ENCODE measurements at places on chromosomes 6 and 20.

GRCh38 chr20:48569679-48570078 lies 258.1 kb downstream of the PREX1 start:
- DNase-seq: no peak

DNA sequence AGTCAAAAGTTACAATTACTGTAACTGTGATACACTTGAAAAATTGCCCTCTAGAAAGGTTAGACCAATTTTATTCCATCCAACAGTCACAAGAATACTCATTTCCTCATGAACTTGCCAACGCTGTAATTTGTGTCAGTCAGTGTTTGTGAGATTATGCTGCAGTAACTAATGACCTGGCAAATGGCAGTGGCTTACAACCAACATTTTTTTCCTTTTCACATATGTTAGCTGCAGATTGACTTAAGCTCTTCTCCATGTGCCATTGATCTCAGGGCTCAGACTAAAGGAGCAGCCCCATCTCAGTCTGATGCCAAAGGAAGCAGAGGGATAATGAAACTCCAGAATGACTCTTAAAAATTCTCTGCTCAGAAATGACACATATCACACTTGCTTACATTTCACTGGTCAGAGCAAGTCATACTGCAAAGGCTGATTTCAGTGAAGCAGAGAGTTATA lies 92.3 kb upstream of the ELOVL5 start:
- DNase-seq: no peak

GRCh38 chr20:51022227-51022802 lies 592 bp downstream of the KCNG1 start:
- no peak for DNase-seq

DNA sequence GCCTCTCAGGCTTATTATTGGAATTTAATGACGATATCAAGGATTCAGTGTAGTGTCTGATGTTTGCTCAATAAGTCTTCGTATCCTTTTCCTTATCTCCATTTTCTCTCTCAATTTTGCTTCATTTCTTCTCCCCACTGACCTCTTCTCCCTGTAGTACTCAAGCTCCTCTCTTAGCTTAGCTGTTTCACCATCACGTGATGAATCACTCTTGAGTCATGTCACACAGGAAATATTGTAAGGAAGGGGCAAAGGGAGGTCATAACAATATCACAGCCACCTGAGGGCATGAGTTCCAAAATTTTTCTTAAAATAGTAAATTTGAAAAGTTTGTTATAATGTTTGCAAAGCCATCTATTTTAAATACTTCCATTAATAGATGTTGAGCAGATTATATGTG lies 392.2 kb upstream of the MARCKS start:
- DNase-seq: peak; percentile 84

GRCh38 chr6:148658681-148659430 lies 88.0 kb upstream of the UST start:
- peak; percentile 2 for DNase-seq

DNA sequence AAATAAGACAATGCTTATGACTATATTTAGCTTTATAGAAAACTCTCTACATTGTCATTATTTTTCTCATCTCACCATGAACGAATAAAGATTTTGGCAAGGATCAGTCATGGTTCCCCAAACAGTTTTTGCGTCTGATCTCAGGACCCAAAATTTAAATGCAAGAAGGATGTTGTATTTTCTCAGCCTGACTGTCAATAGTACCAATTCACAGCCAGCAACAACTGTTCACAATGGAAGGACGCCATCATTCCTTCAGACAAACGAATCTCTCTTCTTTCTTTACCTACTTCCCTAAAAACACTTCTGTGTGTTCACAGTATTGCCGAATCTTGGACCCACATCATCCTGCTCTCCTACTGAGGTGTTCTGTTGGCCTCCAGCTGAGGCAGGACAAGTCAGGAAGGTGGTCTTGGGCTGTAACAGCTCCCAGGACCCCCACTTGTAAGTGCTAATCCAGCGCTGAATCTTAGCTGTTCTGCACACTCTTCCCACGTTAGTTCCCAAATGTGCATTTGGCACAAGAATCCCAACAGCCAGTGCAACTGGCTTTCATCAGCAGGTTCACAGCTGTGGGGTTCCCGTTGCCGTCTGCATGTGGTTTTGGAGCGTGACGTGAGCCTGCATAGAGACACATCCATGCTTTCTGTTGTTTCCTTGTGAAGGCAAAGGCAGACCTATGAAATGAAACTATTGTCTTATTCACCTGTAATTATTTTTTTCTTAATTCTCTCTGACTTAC lies 600.0 kb downstream of the QKI start:
- DNase-seq: no peak

GRCh38 chr6:47203266-47203937 lies 106.3 kb downstream of the TNFRSF21 start:
- DNase-seq: no peak

GRCh38 chr6:134657751-134658527 lies 292.0 kb downstream of the ALDH8A1 start:
- no peak for DNase-seq

DNA sequence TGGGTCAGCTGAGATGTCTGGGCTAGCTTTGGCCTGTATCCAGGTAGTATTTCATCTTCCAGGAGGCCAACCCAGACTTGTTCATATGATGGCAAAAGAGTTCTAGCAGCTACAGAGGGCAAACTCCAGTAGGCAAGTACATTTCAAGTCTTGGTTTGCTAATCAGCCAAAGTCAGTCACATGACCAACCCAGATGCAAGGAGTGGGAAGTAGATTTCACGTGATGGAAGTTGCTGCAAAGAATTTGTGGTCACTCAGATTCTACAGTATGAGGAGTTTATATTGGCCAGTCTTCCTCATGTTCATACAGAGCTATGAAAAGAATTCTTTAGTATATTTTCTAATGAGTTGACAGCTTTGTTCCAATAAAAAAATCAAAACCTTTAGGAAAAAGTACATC lies 101.8 kb downstream of the PHACTR1 start:
- no peak for DNase-seq

GRCh38 chr6:51116723-51117122 lies 298.1 kb downstream of the TFAP2B start:
- DNase-seq: no peak

DNA sequence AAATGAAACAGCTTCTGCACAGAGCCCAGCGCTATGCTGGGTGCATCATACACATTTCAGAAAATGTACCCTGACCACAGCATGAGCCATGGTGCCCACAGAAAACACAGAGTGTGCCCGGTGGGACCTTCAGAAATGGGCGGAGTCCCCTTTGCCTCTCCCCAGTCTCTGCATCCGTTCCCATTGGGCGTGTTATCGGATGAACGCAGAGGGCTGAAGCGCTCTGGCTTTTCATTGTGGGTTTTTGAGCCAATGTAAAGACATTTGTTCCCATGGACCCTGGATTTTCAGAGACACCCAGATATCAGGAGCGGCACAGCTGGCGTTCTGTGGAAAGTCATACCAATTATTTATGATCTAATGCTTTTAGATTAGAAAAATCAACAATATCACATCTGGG lies 99.8 kb downstream of the DACT2 start:
- DNase-seq: no peak

DNA sequence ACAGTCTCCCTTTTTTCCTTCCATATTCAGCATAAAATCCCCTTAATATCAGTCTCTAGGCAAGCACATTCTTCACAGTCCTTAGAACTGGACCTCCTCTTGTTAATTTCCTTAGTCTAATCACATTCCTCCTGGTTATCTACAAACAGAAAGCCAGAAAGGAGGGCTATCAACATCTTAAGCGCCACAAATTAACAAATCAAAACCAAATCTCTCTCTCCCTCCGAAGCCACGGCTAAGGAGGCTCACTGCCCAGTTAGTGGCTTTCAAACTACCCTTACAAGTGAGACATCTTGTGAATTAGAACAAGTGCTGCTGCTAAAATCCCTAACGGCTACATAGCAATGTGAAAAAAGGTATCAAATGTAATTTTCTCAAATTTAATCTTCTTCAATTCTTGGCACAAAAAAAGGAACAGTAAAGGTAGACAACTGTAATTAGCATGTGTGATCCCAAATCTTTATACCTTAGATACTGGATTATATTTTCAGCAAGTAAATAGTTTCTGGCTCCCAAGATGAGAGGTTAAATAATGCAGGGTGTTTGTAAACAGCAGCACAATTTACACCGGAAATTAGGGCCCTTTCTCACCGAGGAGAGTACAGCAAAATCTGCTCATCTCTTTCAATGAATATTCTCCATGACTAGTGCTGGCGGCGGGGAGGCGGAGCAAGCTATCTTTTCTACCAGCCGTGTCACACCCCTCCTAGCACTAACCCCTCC lies 1.4 kb upstream of the TRIM39 start:
- DNase-seq: peak; percentile 64

- peak; percentile 43 for DNase-seq
Observed at GRCh38 chr20:3924304-3925112, 35.3 kb downstream of the PANK2 start.

- DNase-seq: peak; percentile 90
Observed at GRCh38 chr6:73722318-73723060, 26.5 kb downstream of the CD109 start.

DNA sequence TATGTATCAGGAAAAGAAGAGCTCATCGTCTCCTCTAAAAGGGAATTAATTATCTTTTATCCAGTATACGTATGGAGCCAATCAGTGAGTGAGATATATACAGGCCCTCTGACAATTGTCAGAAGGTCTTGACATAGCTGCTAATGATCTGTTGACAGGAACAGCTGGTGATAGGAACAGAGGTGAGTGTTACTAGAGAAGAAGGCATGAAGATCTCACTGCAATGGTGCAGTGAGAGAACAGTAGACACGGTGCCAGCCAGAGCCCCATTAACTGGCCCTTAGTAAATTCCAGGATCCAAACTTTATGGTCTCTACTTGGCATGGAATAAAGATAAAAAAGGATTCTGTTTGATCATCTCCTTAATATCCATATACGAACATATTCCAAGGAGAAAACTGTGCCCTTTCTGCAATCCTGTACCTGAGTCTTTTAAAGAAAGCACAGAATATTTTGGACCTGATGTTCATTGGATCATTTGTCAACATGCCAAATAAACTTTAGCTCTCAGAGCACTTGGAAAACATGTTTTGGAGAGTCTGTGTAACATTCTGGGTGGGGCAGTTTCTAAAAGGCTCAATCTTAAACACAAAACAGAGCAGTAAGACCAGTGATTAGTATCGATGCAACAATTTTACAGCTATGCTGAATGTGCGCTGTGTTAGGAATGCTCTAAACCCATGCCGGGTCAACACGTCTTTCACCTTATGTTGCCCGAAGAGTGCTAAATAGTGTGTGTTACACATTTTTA lies 135.8 kb upstream of the CITED2 start:
- DNase-seq: no peak

DNA sequence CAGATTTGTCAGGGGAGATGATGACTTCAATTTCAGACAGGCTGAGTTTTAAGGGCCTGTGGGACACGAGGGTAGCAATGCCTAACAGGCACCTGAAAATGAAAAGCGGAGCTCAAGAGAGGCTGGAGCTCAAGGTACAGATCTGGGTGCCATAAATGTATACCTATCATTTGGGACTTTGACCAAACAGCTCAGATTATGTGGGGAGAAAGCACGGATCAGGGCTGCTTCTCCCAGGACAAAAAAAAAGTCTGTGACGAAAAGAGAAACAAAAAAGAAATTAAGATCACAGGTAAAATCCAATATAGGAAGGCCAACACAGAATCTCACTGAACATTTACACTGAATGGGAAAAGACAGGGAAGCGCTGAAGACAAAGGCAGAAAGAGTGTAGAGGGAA lies 1.9 kb downstream of the PRELID3B start:
- DNase-seq: no peak

GRCh38 chr20:32855387-32855786 lies 3.3 kb upstream of the EFCAB8 start:
- DNase-seq: no peak

GRCh38 chr6:57267586-57268293 lies 45.6 kb upstream of the RAB23 start:
- DNase-seq: peak; percentile 97

- DNase-seq: no peak
Observed at GRCh38 chr6:22409486-22409885, 112.7 kb upstream of the PRL start.

DNA sequence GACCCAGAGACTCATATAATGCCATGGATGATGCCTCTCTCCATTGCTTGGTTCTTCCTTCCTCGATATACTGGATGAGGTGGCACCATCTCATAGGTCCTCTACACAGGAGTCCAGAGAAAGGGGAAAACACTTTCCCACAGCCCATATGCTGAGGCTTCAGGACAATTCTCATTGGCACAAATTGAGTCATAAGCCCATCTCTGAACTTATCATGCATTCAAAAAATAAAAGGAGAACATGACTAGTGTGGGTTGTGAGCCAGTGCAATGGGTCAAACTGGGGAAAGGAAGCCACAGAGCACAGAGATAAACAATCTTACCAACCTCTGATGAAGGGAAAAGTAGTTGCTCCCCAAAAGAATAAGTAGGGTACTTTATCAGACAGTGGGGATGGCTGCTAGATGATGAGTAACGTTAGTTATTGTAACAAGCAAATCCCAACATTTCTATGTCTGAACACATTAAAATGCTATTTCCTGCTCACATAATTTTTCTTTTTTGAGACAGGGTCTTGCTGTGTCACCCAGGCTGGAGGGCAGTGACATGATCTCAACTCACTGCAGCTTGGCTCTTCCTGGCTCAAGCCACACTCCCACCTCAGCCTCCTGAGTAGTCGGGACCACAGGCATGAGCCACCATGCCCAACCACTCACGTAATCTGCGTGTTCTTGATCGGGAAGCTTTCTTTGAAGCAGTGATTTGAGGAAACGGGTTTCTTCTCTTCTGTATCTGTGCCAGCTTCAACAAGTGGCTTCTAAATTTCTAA lies 27.0 kb downstream of the SOD2 start:
- no peak for DNase-seq

DNA sequence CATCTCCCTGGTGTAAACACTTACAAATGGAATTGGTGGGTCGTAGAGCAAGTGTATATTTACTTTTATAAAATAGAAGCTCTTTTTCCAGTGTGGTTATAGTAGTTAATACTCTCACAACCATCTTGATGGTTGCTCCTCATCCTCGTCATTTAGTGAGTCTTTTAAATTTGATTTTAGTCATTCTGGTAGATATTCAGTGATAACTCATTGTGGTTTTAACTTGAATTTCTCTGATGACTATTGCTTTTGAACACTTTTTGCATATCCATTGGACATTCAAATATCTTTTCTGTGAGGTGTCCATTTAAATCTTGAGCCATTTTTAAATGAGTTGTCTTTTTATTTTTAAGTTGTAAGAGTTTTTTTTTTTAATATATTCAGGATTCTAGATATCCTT lies 189.2 kb upstream of the PHACTR1 start:
- DNase-seq: peak; percentile 33

DNA sequence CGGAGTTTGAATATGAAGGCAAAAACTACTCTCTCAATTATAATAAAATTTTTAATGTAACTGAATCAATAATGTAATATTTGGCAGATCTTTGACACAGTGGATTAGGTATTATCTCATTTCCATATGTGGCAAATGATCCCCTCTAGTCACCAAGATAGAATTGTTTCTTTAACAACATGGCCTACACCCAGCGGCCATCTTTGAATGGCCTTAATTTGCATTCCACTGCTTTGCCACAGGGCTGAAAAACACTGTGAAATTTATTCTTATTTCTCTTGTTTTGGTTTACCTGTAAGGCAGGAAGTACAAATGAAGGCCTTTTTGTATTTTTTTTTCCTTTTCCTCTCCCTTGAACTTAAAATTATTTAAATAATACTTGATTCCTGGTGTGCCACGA lies 162.6 kb upstream of the SCGN start:
- no peak for DNase-seq
